ENCODE measurements at places on chromosomes 2 and 18.
A peak's percentile ranks its signal among the peaks of the same experiment; 100 is the strongest.

GRCh38 chr2:70321370-70321769, 19.5 kb upstream of the FAM136A start:
- DNase-seq, result no peak

GRCh38 chr2:66585587-66585986, 150.7 kb downstream of the MEIS1 start:
- DNase-seq, result no peak

DNA sequence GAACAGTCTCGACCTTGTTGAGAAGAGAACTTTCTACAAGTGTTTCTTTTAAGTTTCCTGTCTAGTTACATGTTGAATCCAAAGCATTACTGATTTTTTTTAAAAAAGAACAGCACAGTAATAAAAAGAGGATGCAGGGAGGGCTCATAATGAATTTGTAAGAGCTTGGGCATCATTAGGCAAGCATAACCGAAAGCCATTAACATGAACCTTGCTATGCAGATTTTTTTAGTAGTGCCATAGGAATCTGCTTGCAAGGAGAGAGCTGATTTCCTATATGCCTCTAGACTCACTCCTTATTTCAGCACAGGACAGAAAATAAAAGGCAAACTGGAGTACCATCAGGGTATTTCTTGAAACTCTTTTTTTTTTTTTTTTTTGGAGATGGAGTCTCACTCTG, 5.2 kb downstream of the LRRC30 start:
- DNase-seq, result no peak

GRCh38 chr18:25454270-25454659, 102.3 kb upstream of the ZNF521 start:
- no peak for DNase-seq

DNA sequence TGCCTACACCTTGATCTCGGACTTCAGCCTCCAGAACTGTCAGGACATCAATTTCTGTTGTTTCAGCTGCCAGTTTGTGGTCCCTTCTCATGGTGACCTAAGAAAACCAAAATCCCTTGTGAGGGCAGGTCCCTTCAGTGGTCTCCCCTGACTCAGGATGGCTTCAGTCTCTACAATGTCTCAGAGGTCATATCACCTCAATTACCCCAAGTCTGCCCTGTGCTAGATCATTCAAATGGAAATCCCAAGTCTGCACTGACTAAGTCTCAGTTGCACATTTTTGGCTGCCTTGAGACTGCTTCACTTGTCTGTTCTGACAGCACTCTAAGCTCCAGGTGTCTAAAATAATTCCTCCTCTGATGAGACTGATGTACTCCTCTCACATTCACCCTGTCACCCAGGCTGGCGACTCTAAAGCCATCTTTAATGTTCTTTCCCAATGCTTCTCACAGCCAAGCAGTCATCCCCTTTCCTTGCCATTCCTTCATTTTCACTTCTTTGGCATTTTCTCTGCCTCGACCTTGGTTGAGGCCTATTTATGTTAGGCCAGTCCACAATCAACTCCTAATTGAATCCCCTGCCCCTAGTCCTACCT, 470.8 kb downstream of the DLGAP1 start:
- peak; percentile 23 for DNase-seq

DNA sequence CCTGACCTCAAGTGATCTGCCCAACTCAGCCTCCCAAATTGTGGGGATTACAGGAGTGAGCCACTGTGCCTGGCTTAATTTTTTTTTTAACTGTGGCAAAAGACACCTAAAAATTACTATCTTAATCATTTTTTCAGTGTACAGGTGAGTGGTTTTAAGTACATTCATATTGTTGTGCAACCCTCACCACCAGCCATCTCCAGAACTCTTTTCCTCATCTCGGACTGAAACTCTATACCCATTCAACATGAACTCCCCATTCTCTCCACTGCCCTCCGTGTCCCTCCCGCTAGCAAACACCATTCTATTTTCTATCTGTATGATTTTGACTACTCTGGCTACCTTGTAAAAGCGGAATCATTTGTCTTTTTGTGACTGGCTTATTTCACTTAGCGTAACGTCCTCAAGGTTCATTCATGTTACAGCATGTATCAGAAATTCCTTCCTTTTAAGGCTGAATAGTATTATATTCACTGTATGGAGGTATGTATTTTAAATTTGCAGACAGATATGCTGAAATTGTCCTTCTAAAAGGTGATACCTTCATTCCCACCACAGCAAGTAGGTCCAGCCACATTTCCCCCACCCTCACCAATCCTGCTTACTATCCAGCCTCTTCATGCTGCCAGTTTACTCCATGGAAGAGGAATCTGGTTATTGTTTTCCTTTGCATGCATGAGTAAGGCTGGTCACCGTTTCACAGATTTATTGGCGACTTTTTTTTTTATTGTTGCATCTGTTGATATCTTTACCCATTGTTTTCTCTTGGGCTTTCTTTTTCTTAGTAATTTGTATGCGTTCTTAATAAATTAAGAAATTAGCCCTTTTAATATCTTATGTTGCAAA, 40.6 kb upstream of the ANXA4 start:
- DNase-seq, result no peak

DNA sequence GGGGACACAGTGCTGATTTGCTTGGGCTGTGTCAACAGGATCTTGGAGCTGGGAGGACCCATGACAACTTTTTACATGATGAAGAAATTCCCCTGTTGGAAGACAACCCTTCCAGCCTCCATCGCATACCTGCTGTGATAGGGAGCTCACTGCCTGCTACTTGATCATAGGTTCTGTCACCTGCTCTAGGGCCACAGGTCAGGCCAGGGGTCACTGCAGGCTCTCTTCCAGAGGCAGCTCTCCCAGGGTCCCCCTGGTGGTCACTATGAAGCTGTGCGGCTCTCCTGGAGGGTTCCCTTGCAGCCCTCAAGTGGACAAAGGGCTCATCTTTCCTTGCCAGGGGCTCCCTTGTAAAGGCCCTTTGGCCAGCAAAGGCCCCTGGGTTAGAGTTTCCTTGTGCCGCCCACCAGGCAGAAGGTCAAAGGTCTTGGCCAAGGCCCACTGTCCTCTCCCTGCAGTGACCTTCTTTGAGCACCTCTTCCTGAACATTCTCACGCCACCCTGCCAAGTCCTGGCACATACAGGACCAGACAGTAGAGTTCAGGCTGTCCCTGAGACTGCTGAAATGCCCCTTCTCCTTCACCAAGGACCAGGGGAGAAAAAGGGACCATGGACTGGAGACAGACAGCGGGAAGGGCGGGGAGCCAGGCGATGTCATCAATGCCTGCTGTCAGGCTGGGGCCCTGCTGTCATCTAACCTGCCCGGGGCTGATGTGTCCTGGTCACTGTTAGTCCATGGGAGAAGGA, 345.1 kb downstream of the DYSF start:
- DNase-seq, result no peak

GRCh38 chr2:7025082-7025481, 107.9 kb downstream of the RNF144A start:
- no peak for DNase-seq
